ENCODE measurements at places on chromosomes 1 and 21.

GRCh38 chr1:181033128-181033798 lies 520 bp upstream of the MR1 start:
- DNase-seq: no peak

DNA sequence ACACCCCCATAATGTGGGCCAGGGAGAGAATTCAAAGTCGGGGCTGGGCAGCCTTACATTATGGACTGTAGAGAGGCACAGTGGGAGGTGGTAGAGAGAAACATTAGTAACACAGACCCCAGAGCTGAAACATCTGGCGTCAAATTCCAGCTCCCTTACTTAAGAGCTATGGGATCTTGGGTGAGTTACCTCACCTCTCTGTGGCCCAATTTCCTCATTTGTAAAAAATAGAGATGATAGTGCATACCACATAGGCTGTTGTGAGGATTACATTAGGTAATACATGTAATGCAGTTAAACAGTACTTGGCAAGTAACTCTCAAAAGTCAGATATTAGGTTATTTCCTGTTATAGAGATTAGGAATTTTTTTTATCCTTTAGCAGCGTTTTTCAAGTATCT lies 160.5 kb upstream of the KIAA0040 start:
- DNase-seq: no peak

DNA sequence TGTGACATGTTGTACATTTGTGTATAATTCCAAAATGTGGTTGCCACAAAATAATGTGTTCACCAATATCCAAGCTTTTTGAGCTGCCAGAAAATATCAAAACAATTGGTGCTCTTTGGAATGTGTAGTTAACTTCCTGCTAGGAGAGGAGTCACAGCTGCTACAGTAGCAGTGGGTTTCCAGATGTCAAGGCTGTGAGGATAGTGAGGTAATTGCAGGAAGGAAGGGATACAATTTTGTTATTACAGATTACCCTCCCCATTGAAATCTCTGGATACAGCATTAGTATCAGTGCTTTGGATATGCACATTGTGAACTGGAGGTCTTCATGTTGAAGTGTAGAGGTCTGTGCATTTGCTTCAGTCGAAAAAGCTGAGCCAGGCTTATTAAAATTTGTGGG lies 253.2 kb downstream of the PTPRC start:
- DNase-seq: no peak

- DNase-seq: no peak
Measured at GRCh38 chr1:38392861-38393260, 346.3 kb upstream of the POU3F1 start.

DNA sequence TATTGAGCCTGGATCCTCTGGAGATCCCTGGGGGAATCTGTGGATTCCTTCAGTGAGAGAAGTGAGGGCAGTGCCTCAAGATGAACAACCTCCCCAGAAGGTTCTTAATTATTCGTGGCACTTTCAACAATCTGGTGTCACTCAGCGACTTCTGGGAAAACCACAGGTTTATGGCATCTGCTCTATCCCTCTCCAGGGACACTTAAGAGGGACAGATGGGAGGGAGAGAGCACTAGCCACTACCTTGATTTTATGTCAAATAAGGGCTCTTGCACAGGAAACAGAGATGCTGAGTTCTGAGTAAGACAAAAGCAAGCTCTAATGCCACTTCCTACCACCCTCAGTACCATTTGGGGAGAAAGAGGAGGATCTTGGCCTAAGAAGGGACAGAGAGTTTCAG lies 21.2 kb upstream of the CHI3L1 start:
- no peak for DNase-seq

DNA sequence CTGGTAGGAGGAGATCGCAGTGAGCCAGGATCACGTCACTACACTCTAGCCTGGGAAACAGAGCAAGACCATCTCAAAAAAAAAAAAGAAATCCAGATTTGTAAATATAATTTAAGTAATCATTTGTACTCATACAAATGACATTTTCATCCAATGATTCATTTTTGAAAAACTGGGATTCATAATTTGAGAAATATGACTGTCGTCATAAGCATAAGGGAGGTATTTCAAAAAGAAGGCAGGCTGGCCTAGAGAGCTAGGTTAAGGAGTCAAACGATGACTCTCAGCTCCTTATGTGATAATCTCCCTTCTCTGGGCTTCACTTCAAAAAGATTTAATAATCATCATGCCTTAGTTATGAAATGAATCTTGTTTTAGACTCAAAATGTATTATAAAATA lies 2.3 kb downstream of the GART start:
- no peak for DNase-seq

GRCh38 chr1:202498542-202498941 lies 150.0 kb downstream of the PPP1R12B start:
- no peak for DNase-seq

DNA sequence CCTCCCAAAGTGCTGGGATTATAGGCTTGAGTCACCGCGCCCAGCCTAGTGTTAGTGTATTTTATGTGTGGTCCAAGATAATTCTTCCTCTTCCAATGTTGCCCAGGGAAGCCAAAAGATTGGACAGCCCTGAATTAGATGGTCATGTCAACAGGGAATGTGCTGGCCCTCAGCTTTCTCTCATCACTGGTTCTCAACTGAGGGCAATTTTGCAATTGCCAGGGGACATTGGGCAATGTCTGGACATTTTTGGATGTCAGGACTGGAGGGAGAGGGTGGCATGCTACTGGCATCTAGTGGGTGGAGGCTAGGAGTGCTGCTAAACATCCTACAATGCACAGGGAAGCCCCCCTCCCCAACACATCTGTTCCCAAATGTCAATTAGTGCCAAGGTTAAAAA lies 95.0 kb downstream of the LAMC2 start:
- no peak for DNase-seq

GRCh38 chr21:41362605-41363369 lies 960 bp downstream of the MX2 start:
- no peak for DNase-seq
